Neuronal stem cell (in vitro differentiated cells): ENCODE measurements at places on chromosomes 6 and 20.

GRCh38 chr20:32453467-32454163 is 95.5 kb downstream of the ASXL1 start:
- no peak for DNase-seq

DNA sequence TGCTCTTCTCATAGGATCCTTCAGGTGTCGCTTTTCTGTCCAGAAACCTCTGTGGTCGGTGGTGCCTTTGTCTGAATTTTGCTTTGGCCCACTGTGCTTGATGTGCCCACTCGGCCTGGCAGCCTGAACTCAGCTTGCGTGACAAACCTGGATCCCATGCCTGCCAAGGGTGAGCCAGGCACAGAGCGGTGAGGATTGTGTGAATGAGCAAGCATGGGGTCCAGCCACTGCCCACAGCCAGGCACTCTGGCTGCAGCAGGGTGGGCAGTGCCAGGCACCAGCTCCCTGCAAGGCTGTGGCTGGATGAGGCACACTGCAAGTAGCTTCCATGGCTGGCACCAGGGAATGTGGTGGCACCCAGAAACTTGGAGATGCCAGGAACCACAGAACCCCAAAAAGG is 110.3 kb downstream of the THEMIS start:
- DNase-seq = no peak

GRCh38 chr6:25963426-25964123 is 973 bp downstream of the TRIM38 start:
- DNase-seq = no peak

GRCh38 chr6:5540370-5540769 is 279.1 kb downstream of the FARS2 start:
- DNase-seq = no peak

- no peak for DNase-seq
Measured at GRCh38 chr6:153623496-153623895, 415.5 kb upstream of the OPRM1 start.

DNA sequence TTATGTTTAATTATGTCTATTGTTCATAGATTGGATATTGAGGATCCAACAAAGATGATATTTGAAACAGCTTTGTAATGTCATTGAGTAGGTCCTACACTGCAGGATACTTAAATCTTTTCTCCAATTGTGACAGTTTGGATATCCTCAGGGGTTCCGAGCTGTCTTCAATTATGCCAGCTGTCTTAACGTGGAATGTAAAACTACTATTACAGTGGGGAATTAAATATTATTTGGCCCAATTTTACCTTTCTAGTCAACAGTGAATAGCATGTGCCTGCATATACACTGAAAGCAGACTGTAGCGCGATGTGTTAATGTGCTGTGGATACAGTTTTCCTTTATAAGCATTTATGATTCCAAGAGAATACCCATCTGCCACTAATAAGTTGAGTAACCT is 156.9 kb downstream of the GRIK2 start:
- DNase-seq = no peak

- DNase-seq = no peak
Measured at GRCh38 chr20:33881989-33882388, 70.8 kb downstream of the CHMP4B start.

- DNase-seq = no peak
Measured at GRCh38 chr20:59134182-59134581, 29.4 kb upstream of the ZNF831 start.

- DNase-seq = no peak
Measured at GRCh38 chr6:33019372-33019771, 10.0 kb upstream of the HLA-DOA start.

GRCh38 chr20:39778847-39779604 is 816.9 kb downstream of the DHX35 start:
- DNase-seq = no peak

DNA sequence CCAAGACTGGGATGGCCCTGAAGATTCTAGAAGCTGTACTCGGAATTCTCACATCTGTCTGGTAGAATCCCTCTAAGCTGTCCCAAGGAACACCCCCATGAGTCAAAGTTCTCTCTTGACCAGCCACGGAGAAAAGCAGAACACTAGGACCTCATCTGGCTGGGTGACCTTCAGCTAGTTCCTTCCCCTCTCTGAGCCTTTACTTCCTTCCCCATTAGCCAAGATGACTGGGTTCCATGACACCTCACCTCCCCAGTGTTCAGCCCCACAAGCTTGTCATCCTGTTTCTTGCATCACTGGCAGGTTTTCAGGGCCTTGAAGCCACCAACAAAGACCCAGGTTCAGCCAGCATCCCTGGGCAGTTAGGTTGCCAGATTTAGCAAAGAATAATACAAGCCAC is 47.8 kb downstream of the MAFB start:
- DNase-seq = no peak

GRCh38 chr20:56893226-56893917 is 264.3 kb downstream of the TFAP2C start:
- no peak for DNase-seq

DNA sequence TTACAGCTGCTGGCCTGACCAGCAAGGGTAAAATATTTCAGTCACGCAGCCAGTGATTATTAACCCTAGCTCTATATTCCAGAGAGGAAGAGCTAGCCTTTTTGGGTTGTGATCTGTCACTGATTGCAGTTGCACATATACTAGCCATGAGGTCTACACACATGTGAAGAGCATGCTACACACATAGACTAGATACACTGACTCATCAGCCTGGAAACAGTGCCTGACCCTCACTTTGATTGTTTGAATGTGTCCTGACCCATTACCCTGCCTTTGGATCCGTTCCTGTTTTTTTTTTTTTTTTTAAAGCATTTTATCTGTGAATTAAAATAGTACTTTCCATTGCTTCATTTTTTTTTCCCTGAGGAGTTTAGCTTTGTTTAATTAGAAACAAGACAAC is 50.8 kb downstream of the ESR1 start:
- DNase-seq = no peak

DNA sequence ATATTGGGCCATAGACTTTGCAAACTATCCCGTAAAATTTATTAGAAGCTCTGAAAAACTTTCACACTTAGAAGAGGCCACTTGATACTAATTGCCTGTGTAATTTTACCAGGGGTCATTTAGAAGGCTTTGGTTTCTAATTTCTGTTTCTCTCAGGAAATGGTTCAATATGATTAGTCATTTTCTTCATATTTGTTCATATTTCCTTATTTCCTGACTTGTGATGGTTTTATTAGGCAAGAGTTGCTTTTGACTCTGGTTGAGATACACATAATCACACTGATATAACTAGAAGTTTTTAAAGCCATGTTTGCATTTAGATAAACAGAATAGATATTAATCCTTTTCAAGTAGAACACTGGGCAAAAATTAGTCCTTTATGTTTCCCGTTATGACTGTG is 11.8 kb upstream of the HBS1L start:
- no peak for DNase-seq

- DNase-seq = peak; percentile 51
Measured at GRCh38 chr6:44297063-44298038, 15.8 kb downstream of the AARS2 start.
